Skeletal muscle tissue (tissue), 5 donors: ENCODE measurements at places on chromosomes 3 and 15. TPM values are rescaled to one million over a fixed set of nuclear protein-coding genes. Genes with fewer than 3 reads are reported as not detected.

Gene CORO2B
- 1.0 TPM for total RNA-seq

Gene CDHR4
- total RNA-seq = not detected

Gene TMEM266
- not detected for total RNA-seq

Gene KCNAB1
- total RNA-seq = 4.2 TPM

Gene SCAMP5
- 1.6 TPM for total RNA-seq

Gene MAPK6
- total RNA-seq = 23.5 TPM

Gene ZNF860
- under 0.01 TPM for total RNA-seq

Gene GOLGA6D
- under 0.01 TPM for total RNA-seq

Gene CISH
- total RNA-seq = 4.7 TPM

Gene MCTP2
- 2.1 TPM for total RNA-seq

Gene COL6A5
- total RNA-seq = not detected

Gene PLA2G4F
- total RNA-seq = not detected
